Sciatic nerve (tissue), 2 donors: ENCODE measurements at places on chromosomes 5 and 9.
A peak's percentile ranks its signal among the peaks of the same experiment; 100 is the strongest.

DNA sequence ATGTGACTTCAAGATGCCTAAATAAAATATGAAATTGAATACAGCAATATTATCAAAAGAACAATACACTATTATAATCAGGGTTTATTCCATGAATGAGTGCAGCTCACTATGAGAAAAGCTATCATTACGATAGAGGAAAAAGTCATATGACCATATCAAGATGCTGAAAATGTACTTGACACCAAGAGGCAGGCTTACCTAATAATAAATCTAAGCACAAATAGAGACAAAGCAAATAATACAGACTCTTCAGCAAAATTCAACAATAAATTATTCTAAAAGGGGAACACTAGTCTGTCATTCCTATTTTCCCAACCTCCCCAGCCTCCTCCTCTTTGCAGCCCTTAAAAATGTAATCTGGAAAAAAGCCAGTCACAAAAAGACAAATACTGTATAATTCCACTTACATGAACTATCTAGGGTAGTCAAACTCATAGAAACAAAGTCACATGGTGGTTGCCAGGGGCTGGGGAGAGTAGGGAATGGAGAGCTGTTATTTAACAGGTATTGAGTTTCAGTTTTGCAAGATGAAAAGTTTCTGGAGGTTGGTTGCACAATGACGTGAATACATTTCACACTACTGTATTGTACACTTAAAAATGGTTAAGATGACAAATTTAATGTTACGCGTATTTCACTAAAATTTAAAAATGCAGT is 148.4 kb downstream of the NFIB start:
- DNase-seq = no peak

GRCh38 chr9:75938946-75939345 is 48.5 kb downstream of the PCSK5 start:
- DNase-seq = no peak

DNA sequence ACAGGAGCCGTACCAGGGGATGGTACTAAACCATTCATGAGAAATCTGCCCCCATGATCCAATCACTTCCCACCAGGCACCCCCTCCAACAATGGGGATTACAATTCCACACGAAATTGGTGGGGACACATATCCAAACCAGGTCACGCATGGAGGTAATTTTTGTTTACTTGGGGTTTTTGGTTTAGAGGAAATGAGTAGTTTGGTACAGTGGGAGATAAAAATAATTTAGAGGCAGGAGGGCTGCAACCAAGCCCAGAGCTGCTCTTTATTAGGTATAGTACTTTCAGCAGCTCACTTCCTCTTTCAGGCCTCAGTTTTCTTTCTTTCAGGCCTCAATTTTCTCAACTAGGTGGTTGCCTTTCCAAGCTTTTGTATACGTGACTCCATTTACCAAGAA is 23.2 kb downstream of the PRUNE2 start:
- DNase-seq = no peak

GRCh38 chr5:134582281-134582680 is 50.3 kb downstream of the SAR1B start:
- DNase-seq = peak; percentile 18

GRCh38 chr5:132473019-132473531 is 17.5 kb downstream of the IRF1 start:
- DNase-seq = peak; percentile 60

DNA sequence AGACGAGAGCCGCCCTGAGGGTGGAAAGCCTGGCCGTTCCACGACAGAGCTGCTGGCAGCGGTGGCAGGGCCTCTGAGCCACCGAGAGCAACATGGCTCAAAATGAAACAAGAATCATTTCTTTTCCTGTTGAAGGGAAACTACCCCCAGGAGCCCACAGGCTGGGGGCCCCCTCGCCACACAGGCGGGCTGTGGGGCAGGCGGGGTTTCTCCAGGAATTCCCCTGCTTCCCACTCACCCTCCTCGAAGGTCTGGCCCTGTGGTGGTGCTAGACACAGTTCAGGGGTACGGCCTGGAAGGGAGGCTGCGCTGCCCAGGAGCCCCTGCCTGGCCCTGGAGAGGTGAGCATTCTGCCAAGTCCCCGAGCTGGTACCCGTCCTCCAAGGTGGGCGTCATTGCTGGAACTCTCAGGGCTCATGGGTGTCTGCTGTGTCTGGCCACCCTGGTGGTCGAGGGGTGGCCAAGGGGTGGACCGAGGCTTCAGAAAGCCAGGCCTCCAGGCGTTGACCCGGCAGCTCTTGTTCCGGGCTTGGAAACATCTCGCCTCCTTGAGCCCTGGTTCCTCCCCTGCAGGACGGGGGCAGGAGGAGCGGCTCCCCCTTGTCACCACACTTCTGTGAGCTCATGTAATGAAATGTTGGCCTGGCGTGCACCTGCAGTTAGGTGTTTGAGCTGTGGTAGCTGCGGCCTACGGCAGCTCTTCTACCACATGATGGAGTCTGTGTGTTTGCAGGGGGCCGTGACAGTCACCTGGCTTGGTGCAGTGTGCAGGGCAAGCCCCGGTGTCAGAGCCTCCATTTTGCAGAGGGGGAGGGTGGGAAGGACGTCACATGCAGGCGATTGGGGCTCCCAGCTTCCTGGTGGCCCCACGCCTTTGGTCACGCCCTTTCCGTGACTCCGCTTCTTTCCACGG is 65.3 kb downstream of the RXRA start:
- no peak for DNase-seq

GRCh38 chr5:74326571-74327338 is 313.8 kb downstream of the ENC1 start:
- DNase-seq = no peak

GRCh38 chr5:95840956-95841705 is 18.6 kb upstream of the GLRX start:
- DNase-seq = no peak

GRCh38 chr9:115416299-115416698 is 298.3 kb upstream of the TNC start:
- no peak for DNase-seq

DNA sequence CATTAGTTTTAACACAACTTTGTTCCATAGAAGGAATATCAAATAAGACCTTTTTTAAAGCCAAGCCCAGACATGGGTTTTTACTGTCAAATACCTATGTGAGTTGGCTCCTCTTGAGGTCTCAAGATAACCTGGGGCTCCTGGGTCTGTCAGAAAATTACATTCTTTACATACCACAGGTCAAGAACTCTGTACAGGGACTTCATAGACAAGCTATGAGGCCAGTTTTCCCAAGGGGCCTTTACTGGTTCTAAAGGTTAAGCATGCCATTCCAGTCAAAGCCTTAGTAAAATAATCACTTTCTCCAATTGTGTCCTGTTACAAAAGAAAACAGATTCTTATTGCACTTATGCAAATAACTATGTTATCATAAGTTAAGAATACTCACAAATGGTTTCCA is 15.5 kb upstream of the SMC2 start:
- DNase-seq = no peak

GRCh38 chr9:6681957-6682501 is 36.5 kb upstream of the GLDC start:
- DNase-seq = peak; percentile 60

DNA sequence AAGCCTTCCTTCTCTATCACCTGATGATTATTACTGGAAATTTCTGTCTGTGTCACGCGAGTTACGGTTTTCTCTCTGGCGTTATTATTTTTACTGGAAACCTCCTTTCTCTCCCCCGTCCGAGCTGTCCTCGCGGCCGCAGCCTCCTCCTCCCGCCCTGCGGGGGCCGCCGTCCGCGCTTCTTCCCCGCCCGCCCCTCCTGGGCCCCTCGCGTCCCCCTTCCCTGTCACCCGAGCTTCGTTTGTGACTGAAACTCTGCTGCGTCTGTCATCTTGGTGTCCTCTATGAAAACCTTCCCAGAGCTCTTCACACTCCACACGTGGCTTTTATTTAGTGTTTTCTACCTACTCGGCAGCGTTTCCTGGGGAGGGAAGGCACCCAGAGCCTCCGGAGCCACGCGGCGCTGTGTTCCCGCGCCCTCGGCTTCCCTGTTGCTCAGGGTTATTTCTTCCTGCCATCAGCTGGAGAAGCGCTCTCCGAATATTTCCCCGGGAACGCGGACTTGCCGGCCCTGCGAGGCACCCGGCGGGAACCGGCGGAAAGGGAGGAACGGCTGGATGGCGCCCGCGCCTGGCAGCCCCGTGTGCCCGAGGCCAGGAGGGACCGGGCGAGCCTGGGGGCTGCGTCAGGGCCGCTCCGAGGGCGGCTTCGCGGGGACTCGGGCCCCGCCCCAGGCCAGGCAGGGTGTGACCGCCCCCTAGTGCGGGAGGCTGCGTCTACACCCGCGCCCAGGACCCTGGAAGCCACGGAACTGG is 33.9 kb downstream of the TRIP13 start:
- DNase-seq = peak; percentile 38

GRCh38 chr5:61139931-61140330 is 22.3 kb downstream of the SMIM15 start:
- no peak for DNase-seq

- DNase-seq = no peak
Observed at GRCh38 chr5:72378639-72379289, 58.6 kb downstream of the PTCD2 start.

- no peak for DNase-seq
Observed at GRCh38 chr9:137056739-137057415, 3.0 kb upstream of the ENTPD2 start.

GRCh38 chr5:169268019-169268418 is 32.9 kb downstream of the SLIT3 start:
- DNase-seq = no peak

- no peak for DNase-seq
Observed at GRCh38 chr9:136775191-136775590, 10.9 kb upstream of the LCN15 start.

- no peak for DNase-seq
Observed at GRCh38 chr9:96604004-96604319, 15.7 kb downstream of the CDC14B start.

GRCh38 chr5:33067291-33067690 is 356.2 kb downstream of the NPR3 start:
- no peak for DNase-seq

- DNase-seq = no peak
Observed at GRCh38 chr9:86529496-86530275, 175.5 kb upstream of the TUT7 start.

- DNase-seq = peak; percentile 81
Observed at GRCh38 chr9:129436751-129437625, 183.9 kb downstream of the C9orf50 start.

DNA sequence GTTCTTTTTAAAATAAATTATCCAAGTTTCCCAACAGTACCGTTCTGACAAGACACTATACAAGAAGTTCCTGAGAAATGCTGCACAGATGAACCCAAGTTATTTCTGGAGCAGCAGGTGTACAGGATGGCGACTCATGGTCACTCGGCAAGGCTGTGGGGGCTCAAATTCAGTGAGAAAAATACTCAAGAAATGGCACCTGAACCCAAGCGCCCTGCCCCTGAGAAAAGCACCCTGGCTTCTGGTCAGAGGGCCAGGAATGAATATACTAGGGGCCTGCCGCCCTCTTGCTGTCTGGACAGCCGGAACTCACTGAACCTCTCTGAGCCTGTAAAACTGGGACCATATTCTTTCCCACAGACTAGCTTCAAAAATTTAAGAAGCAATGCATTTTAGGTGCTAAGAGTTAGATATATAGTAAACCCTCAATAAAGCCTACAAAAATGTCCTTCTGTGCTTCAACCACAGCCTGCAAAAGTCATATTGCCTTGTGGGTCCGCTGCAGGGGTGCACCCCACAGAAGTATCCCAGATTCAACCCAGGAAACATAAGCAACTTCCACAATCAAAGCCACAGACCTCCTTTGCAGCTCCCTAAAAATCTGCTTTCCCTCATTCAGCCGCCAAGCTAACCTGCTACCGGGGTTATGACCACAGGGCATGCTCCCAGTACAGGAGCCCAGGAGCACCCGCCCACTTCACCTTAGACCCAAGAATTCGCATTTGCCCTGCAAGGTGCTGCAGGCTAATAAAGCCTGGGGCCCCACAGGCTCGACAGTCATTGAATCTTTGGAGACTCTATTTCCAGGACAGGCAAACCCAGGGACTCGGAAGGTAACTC is 1.4 kb downstream of the RAPGEF1 start:
- no peak for DNase-seq

DNA sequence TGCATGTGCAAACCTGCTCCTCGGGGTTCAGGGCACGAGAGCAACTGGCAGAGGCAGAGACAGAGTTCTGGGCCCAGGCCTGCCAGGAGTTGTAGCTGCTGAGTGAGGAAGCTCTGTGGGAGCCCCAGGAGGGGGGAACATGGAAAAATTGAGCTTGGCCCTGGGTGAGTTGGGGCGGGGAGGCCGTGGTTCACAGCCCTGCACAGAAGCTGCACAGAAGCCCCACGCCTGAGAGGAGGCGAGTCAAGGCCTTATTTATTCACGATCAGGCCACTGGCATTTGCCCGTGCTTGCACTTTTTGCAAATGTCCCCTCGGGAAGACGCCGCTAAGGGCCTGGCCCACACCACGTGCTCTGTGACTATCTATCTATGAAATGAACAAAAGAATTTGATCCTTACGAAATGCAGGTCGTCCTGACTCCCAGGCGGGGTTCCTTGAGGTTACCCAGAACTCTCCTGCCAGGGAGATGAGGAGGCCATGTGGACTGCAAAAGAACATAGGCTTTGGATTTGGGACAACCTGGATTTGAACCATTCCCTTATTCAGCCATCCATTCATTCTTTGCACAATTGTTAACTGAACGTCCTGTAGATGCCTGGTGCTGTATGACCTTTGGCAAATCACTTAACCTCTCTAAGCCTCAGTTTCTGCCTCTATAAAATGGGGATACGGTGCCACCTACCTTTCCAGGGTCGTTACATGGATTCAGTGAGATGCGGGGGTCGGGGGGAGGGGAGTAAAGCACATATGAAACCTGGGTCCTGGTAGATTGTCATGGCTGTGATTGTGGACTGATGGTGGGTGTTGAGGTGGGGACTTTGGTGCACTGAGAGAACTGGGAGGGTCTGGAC is 17.9 kb downstream of the COL27A1 start:
- DNase-seq = peak; percentile 75

- DNase-seq = peak; percentile 14
Observed at GRCh38 chr9:93684806-93685543, 108.6 kb downstream of the PHF2 start.

GRCh38 chr5:8396756-8397155 is 527.8 kb downstream of the MTRR start:
- no peak for DNase-seq

- DNase-seq = no peak
Observed at GRCh38 chr9:131395157-131396098, 1.5 kb downstream of the PRRC2B start.

- DNase-seq = no peak
Observed at GRCh38 chr5:15521381-15522186, 21.6 kb downstream of the FBXL7 start.

- DNase-seq = no peak
Observed at GRCh38 chr9:638152-638551, 203.3 kb upstream of the DMRT1 start.

DNA sequence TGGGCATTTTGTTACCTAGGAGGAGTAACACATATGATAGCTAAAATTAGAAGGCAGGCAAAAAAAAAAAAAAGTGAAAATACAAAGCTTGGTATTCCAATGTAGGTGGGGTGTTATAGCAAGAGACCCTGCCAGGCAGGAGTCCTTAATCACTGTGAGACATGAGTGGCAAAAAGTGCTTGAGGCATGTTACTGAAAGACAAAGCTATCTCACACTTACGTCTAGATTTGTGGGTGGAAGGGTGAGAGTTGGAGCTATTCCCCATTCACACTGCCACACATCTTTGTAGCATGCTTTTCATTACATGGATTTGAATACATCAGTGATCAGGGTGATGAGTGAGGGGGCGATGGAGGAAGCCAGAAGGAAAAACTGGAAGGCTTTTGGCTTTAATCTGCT is 2.6 kb upstream of the PLPPR1 start:
- no peak for DNase-seq

- DNase-seq = peak; percentile 85
Observed at GRCh38 chr5:141507387-141508091, 18.7 kb downstream of the PCDHGC5 start.
